PC-9 (cell line): ENCODE measurements at places on chromosomes 13 and 19. TPM values are rescaled to one million over a fixed set of nuclear protein-coding genes. Genes with fewer than 3 reads are reported as not detected.

DNA sequence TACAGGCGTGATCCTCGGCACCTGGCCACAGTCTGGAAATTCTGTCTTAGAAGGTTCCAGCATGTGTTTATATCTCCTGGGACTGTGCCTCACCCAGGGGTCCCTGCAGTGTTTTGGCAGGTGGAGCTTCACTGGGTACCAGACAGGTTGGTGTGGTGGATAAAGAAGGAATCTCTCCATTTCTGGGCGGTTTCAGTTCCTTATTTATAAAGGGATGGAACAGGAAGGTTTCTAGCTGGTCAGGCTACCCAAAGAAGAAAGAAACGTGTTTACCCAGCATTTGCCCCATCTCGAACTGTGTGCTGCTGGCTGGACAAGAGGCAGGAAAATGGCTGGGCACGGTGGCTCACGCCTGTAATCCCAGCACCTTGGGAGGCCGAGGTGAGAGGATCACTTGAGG, 9.8 kb downstream of the PNPLA6 start:
- no peak for DNase-seq

GRCh38 chr19:49954933-49955332, 6.0 kb downstream of the SIGLEC11 start:
- DNase-seq = no peak

DNA sequence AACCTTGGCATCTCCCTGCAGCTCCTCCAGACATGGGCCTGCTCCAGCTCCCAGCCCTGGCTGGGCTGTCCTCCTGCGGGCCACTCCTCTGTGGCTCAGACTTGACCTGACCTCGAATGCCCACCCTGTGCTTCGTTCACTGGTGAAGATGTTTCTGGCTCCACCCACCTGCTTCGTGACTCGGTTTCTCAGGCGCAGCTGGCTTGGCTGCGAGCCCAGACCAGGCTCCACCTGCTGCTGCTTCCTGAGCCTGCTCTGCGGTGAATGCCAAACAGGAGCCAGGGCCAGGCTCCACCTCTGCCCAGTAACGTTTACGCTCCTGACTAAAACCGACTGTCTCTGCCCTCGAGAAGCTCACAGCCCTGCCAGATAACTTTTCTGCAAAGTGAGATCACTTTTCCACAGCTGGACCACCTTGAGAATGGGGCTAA, 8.9 kb upstream of the RSPH6A start:
- DNase-seq = peak; percentile 35

- DNase-seq = no peak
Observed at GRCh38 chr13:48490241-48490640, 42.6 kb downstream of the RCBTB2 start.

- no peak for DNase-seq
Observed at GRCh38 chr13:76873445-76873844, 12.8 kb downstream of the KCTD12 start.

Gene ATXN8OS
- not detected in 2 replicates for total RNA-seq

- DNase-seq = no peak
Observed at GRCh38 chr19:16018106-16018755, 58.1 kb upstream of the TPM4 start.

Gene EGLN2
- 78.4 and 78.5 TPM in 2 replicates for total RNA-seq

Gene ZNF382
- total RNA-seq = 0.55 TPM in 1 of 2 replicates, not detected in the other

Gene C13orf42
- total RNA-seq = not detected in 2 replicates

Gene RFPL4A
- total RNA-seq = not detected in 2 replicates

Gene PCID2
- total RNA-seq = 48.3 and 71.8 TPM in 2 replicates

GRCh38 chr13:24127116-24127631, 33.3 kb upstream of the SPATA13 start:
- peak; percentile 67 for DNase-seq

DNA sequence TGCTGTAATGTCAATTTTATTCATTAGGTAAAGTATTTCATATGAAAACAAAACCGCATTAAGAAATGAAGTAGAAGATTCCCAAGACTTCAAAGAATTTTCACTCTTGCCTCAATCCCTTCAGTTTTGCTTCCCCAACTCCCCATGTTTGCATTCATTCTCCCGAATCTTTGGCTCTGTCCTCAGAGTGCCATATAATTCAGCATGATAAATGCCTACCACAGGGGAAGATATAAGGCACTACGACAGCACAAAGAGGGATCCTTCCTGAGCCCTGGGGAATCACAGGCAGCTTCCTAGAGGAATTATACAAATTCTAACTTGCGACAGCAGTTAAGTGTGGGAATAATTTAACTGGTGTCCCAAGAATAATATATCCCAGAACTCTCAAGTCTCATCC, 68.5 kb downstream of the TSC22D1 start:
- no peak for DNase-seq

GRCh38 chr13:46593398-46593797, 40.4 kb downstream of the LRCH1 start:
- DNase-seq = no peak

Gene IGFL1
- total RNA-seq = 2.6 and 3.7 TPM in 2 replicates

Gene GIPC3
- 0.13 TPM in 1 of 2 replicates, not detected in the other for total RNA-seq

DNA sequence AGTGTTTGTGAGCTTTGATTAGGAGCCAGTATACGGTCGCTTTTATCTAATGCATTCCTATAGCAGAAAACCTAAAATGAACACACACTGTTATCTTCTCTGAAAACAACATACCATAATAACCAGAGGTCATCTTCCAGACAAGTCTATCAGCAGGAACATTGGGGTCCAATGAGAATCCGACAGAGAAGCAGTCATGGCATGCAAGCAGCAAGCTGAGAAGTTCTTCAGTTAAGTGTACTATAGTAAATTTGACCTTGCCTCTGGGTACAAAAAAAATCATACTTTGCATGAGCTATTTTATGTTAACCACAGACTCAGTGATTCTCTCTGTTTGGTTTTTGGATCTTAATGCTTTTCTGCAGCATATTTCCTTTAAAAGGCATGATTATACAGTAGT, 1505.1 kb downstream of the PCDH9 start:
- DNase-seq = no peak

Gene MYO1F
- 0.53 and 1.3 TPM in 2 replicates for total RNA-seq

Gene LPAR2
- 27.4 and 29.2 TPM in 2 replicates for total RNA-seq
